Kidney epithelial cell (primary cell): ENCODE measurements at places on chromosomes 13 and 19. TPM values are rescaled to one million over a fixed set of nuclear protein-coding genes. Genes with fewer than 3 reads are reported as not detected.

- DNase-seq: no peak
Observed at GRCh38 chr13:52945348-52945747, 83.3 kb upstream of the OLFM4 start.

Gene EPSTI1
- 2.5 and 5.6 TPM in 2 replicates for total RNA-seq

DNA sequence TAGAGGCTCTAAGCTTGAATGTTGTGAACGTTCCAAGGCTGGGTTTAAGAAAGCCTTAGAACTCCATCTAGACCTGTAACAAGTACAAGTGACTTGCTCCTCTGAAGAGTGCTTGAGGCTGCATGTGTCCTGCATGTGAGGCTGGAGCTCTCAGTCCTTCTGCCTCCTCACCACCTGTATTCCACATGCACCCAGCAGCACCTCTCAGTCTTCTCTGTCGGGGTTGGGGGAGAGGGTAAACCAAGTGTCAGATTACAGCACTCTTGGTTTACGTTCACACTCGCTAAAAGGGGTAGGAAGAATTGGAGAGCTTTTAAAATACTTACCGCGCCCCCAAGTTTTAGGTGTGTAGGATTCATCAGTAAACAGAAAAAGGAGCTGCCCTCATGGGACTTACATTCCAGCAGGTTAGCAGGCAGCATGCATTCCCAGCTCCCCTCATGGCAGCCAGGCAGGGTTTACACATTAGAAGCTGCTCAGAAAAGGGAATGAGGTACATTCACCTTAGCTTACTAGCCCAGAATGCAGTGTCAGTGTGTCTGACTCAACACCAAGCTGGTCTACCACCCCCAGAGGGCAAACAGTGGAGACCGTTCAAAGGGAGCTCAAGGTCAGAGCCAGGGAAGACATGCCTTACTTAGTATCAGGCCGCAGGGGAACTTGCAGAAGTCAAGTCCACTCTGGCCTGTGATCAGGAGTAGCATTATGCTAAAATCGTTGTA is 248.1 kb downstream of the PCCA start:
- no peak for DNase-seq

Gene KCNN1
- total RNA-seq: 2.3 and 4.7 TPM in 2 replicates

DNA sequence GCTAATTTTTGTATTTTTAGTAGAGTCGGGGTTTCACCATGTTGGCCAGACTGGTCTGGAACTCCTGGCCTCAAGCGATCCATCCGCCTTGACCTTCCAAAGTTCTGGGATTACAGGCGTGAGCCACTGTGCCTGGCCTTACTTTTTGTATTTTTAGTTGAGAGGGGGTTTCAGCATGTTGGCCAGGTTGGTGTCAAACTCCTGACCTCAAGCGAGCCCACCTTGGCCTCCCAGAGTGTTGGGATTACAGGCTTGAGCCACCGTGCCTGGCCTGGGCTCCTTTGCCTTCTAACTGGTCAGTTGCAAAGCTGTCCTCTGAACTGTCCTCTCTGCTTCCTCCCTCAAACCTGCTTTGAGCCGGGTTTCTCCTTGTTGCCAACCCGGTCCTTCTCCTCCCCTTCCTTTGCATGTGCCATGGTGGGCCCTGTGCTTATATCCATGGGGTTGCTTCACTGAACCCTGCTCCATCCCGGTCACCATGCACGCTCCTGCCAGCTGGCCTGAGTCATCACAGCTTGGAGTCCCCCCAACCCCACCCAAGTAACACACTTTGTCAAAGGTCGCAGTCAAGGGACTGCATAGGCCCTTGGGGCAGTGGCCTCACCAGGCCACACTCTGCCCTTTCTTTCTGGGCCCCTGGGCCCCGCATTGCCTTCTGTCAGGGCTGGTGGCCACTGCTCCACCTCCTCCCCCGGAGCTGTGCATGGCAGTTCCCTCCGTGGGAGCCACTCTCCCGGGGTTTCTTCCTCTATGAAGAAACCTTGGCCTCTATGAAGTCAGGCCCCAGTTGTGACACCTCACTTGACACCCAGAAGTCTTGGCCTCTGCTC is 21.2 kb downstream of the WTIP start:
- no peak for DNase-seq

GRCh38 chr19:6071875-6072274 is 38.4 kb downstream of the RFX2 start:
- no peak for DNase-seq

- DNase-seq: no peak
Observed at GRCh38 chr19:35011091-35011689, 11.1 kb downstream of the GRAMD1A start.

Gene WASF3
- 11.4 and 11.5 TPM in 2 replicates for total RNA-seq

DNA sequence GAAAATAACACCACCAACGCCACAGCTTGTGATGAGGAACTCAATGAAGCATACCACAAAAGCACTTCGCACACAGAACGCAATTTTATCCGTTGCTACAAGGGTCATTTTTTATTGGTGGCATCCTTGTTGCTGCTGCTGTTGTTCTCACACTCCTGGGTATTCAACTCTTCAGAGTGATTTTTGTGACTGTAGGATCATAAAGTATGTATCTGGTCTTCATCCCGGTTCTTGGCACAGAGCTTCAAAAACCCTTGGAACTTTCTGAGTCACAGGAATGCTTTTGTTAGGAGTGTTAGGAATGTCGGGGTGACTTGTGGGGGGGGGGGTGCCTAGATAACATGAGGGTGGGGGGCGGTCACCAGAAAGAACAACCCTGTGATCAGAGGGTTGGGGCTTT is 108.4 kb downstream of the ZNF557 start:
- DNase-seq: no peak

DNA sequence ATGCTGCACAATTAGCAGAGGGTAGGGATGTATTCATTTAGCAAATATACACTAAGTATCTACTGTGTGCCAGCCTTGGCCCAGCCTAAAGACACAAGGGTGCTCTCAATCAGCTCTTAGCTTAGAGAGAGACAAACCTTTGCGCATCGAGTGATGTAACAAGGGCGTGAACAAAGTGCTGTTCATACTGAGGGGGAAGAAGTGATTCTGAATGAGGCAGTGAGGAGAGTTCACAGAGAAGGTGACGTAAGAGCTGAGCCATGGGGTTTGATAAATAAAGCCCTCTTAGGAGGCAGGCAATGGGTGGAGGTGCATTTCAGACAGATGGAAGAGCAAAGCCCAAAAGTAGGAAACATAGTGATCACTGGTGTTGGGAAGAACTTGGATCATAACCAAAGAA is 68.5 kb downstream of the FLT1 start:
- no peak for DNase-seq

- no peak for DNase-seq
Observed at GRCh38 chr13:41220401-41220800, 26.0 kb upstream of the KBTBD7 start.

Gene PABPC3
- 0.34 and 0.58 TPM in 2 replicates for total RNA-seq

GRCh38 chr19:33568706-33569105 is 47.1 kb upstream of the PEPD start:
- DNase-seq: no peak

Gene NFIX
- 6.7 and 9.7 TPM in 2 replicates for total RNA-seq

Gene ZNF229
- total RNA-seq: 4.9 and 17.5 TPM in 2 replicates

GRCh38 chr13:113646376-113646775 is 11.6 kb downstream of the ATP4B start:
- no peak for DNase-seq

- no peak for DNase-seq
Observed at GRCh38 chr19:410243-410781, 1.4 kb upstream of the C2CD4C start.

DNA sequence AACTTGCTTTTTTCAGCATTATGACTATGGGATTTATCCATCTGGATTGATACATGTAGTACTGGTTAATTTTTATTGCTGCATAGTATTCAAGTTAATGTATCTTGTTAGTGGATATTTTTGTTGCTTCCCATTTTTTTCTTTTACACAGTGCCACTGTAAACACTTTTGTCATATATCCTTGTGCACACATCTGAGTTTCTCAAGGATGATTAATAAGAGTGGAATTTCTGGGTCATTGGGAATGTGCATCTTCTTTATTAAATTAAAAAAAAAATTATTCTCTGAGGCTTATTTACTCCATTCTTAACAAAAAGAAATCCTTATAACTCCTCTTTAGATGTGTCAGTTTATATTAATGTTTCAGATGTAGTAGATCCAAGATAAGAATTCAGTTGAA is 27.3 kb downstream of the B3GLCT start:
- no peak for DNase-seq

Gene ZNF763
- 0.54 and 1.3 TPM in 2 replicates for total RNA-seq

- no peak for DNase-seq
Observed at GRCh38 chr19:19119325-19120237, 18.7 kb downstream of the TMEM161A start.

GRCh38 chr13:44385847-44386246 is 12.2 kb downstream of the SERP2 start:
- no peak for DNase-seq

DNA sequence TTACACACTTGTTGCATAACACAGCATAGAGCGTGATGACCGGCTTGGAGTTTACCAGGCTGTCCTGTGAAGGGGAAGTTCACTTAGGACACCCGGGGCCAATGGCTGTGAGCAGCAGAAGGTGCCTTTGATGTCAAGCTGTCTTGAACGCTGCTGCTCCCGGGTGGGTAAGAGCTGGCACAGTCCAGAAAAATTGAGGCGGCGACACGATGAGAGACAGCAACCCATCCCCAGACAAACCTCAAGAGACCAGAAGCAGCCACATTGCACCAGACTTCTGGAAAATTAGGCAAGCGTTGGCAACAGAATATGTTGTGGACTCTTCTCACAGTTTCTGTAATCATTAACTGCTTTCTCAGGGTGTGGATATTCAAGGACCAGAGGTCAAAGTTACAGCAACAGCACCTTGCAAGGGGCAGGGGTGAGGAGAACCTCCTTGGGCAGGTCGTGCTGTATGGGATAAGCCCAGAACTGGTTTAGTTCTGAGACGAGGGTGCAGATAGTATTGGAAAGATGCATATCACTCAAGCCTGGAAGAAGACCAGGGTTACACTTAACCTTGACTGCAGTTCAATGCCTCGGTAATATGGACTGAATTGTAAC is 10.1 kb downstream of the NFILZ start:
- DNase-seq: no peak

Gene YIF1B
- 66.7 and 80.6 TPM in 2 replicates for total RNA-seq

- DNase-seq: no peak
Observed at GRCh38 chr19:22332924-22333323, 46.7 kb downstream of the ZNF729 start.

GRCh38 chr13:112200200-112200599 is 133.3 kb downstream of the SOX1 start:
- no peak for DNase-seq

GRCh38 chr13:47859165-47859564 is 141.9 kb downstream of the SUCLA2 start:
- no peak for DNase-seq
